ENCODE measurements at places on chromosomes 6 and 20. TPM values are rescaled to one million over a fixed set of nuclear protein-coding genes. Genes with fewer than 3 reads are reported as not detected.

Gene HDGFL1
- not detected for total RNA-seq

Gene DEFB124
- not detected for total RNA-seq

Gene TMEM217
- 0.22 TPM for total RNA-seq

DNA sequence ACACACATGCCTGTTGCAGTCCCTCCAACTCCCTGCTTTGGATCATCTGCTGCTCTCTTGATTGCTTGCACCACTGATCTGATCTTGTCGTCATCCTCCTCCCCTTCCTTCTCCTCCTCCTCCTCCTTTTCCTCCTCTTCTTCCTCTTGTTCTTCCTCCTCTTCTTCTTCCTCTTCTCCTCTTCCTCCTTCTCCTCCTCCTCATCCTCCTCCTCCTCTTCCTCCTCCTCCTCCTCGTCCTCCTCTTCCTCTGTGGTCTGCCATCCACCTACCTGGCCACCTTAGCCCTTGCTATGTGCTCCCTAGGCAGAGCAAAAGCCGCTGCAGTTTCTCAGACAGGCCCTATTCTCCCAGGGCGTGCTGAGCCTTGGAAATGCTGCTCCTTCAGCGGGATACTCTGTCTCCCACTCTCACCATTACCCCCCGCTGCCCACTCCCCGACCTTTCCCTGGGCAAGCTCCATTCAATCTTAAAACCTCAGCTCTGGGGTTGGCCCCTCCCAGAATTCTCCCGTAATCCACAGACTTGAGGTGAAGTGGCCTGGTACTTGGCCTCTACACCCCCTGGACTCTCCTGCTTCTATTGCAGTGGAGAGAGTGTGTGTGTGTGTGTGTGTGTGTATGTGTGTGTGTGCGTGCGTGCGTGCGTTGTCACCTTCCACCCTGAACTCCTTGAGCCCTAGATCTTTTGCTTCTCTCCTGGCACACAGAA lies 105.0 kb downstream of the SASH1 start:
- peak; percentile 65 for DNase-seq
- peaks cover 3% of the 10 kb centered on the region for H3K36me3 ChIP-seq
- no peaks in the 10 kb centered on the region for H3K27me3 ChIP-seq
- H3K4me3 ChIP-seq: no peak overlapping the region

GRCh38 chr6:7701212-7701834 lies 24.6 kb upstream of the BMP6 start:
- H3K27me3 ChIP-seq: no peaks in the 10 kb centered on the region
- H3K4me1 ChIP-seq: peaks cover 12% of the 10 kb centered on the region
- no peak overlapping the region for H3K27ac ChIP-seq
- no peak for DNase-seq

GRCh38 chr6:148790817-148791216 lies 44.0 kb downstream of the UST start:
- H3K4me3 ChIP-seq: no peak overlapping the region
- peak overlapping the region; percentile 82 for H3K27ac ChIP-seq
- peaks cover 55% of the 10 kb centered on the region for H3K4me1 ChIP-seq
- no peaks in the 10 kb centered on the region for H3K27me3 ChIP-seq
- H3K36me3 ChIP-seq: no peaks in the 10 kb centered on the region

- no peaks in the 10 kb centered on the region for H3K36me3 ChIP-seq
- no peak overlapping the region for H3K4me3 ChIP-seq
- no peak overlapping the region for H3K27ac ChIP-seq
- no peak for DNase-seq
- H3K27me3 ChIP-seq: no peaks in the 10 kb centered on the region
- H3K4me1 ChIP-seq: peaks cover 2% of the 10 kb centered on the region
Measured at GRCh38 chr6:134593887-134594286, 276.0 kb upstream of the SGK1 start.

DNA sequence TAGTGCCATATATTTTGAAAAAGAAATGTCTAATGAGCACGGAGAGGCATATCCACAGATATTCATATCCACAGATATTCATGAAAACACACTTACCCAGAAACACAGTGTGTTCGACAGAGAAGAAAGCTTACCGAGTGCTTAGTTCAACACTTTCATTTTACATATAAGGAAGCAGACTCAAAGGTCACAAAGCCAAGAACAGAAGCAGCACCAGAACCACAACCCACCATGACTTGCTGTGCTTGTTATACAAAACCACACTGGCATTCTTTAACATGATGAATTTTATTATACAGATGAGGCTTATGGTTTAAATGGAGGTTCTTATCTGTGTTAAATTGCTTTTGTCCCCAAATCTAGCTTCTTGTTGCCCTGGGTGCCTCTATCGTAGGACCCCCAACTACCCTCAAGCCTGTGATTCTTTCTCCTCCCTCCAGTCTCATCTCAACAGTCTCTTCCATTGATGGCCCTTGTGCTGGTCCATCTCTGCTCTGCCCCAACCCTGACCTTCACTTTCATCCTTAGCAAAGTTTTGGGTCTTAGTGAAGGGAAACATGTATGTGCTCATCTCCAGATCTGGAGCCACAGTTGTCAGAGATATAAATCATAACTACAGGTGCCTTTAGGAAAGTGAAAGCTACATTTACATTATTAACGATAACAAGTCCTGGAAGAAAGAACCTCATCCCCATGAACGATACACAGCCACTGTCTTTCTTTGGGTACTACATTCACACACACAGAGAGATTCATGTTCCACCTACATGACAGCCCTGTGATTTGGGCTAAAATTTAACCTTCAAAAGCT lies 40.0 kb downstream of the SF3B5 start:
- no peaks in the 10 kb centered on the region for H3K36me3 ChIP-seq
- no peak overlapping the region for H3K4me3 ChIP-seq
- no peak overlapping the region for H3K27ac ChIP-seq

DNA sequence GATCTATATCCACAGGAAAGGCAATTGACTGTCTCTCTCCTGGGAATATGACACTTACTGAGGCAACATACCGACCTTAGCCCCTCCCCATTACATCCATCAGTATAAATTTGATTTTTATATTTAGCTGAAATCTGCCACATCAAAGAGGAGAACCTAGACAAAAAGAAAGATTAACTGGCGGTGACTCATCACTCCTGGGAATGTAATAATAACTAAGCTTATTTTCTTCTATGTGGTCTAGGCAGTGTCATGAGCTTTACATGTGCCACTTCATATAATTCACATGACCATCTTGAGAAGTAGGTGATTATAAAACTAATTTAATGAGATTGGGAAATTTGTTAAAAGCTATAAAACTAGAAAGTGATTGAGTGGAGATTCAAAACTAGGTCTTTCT lies 520.0 kb upstream of the HS3ST5 start:
- no peaks in the 10 kb centered on the region for H3K36me3 ChIP-seq
- no peaks in the 10 kb centered on the region for H3K4me1 ChIP-seq
- H3K4me3 ChIP-seq: no peak overlapping the region
- no peak for DNase-seq
- no peaks in the 10 kb centered on the region for H3K27me3 ChIP-seq
